ENCODE measurements at places on chromosomes 4 and X.

- peak; percentile 69 for DNase-seq
Observed at GRCh38 chrX:118495958-118496762, 545 bp downstream of the DOCK11 start.

GRCh38 chr4:133982533-133983224 lies 218.9 kb downstream of the PABPC4L start:
- no peak for DNase-seq

- DNase-seq, result no peak
Observed at GRCh38 chr4:147768113-147768512, 36.2 kb downstream of the ARHGAP10 start.

DNA sequence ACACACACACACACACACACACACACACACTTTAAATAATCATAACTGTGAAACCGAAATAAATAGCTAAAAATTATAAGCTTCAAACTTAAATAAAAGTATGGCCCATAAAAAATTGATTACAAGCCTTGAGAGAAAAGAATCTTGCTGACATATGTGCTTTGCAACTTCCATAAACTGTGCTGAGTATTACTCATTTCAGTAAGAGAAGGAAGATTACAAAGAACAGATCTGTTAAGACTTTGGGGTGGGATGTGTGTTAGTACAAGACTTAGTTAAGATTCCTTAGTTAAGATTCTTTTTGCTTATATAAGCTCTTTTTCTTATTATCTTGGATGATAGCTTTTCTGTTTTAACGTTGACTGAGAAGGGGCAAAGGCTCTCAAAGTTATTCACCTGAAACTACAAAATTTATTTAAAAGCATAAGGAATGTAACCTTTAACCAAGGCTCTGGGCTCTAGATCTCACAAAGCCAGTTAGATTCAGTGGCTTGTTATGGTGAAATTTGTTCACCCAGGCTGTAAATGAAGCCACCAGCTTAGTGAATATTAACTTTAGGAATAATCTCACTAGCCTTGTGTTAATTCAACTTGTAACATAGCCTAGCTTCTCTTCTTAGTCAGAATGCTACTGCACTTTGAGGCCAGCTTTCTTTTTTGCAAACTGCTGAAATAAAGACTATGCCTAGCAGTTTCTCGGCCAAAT lies 58.2 kb downstream of the ARSJ start:
- no peak for DNase-seq

- no peak for DNase-seq
Observed at GRCh38 chr4:147790412-147790811, 58.5 kb downstream of the ARHGAP10 start.

- DNase-seq, result no peak
Observed at GRCh38 chrX:38214551-38215531, 5.8 kb downstream of the SRPX start.

DNA sequence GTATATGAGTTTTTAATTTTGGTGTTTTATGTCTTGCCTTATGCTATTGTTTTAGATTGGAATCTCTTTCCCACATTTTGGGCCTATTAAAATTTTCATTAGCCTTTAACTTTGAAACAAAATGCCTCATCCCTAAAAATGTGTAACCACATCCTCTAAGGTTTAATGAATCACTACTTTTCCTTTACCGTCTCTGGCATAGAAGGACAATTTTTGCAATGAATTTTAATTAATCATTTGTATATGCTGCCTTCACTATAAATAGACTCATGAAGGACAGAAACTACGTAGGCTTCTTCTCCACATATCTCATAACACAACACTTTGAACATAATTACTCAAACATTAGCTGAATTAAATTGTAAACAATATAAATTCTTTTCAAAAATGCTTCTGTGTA lies 421.5 kb downstream of the NLGN4X start:
- DNase-seq, result no peak

- DNase-seq, result no peak
Observed at GRCh38 chrX:71991164-71991563, 80.5 kb downstream of the NHSL2 start.

GRCh38 chrX:10120828-10121227 lies 35.9 kb upstream of the CLCN4 start:
- no peak for DNase-seq

DNA sequence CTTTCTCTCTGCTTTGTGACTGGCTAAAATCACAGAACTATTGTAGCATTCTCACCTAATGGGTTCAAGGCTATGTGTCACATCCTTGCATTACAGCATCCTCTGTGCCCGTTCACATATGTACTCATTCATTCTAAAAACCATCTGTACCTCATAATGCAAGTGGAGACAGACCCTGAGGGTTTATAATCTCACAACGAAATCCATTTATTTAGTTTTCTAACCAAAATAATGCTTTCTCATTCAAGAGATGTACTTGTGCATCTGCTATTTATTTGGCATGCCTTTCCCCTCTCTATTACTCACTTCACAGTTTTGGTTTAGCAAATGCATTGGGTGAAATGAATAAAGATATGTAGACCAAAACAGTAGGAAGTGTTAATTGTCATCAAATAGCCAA lies 261.5 kb downstream of the DCHS2 start:
- DNase-seq, result no peak

- DNase-seq, result no peak
Observed at GRCh38 chrX:53246231-53246630, 21.2 kb upstream of the KDM5C start.

DNA sequence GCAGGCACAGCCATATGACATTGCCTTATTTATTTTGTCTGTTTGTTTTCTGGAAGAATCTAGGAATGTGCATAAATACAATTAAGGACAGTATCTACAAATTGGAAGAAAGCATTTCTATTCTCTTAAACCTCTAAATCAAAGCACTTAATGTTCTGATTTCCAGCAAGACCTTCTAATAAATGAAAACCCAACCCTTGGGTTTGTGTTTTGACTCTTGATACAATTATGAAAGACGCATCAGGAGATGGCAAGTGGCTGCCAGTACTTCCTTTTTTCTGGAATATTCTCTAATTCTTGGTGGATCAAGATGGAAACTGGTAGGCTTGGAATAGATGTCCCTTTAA lies 437 bp upstream of the CPE start:
- DNase-seq, result no peak

DNA sequence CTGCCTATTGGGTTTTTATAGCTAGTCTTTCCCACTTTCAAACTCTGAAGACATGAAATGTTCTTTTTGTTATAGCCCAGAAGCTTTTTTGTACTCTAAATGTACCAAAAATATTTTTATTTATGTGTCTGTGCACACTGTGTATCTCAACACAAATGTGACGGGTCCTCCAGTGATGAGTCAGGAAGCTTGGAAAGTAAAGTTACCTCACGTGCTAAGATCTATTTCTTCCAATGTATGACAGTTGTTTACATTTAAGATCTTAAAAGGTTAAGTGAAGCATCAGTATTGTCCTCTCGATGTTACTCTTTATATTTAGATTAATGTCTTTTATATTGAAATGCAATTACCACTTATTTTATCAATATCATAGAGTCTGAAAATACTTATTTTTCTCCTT lies 29.1 kb upstream of the PRSS12 start:
- no peak for DNase-seq

DNA sequence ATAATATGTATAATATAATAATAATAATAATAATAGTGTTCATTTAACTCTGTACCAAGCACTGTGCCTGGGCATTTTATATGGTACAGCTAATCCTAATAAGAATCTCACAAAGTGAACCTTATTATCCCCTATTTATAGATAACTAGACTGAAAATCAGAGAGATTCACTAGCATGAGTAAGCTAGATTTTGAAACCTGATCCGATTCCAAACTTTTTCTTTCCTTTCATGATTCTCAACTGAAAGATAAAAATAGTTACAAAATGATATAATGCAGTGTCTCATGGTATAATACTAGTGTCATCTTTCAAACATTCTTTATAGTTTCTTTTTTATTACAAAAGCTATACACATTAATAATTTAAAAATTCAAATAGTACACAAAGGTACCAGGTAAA lies 55.9 kb upstream of the RNF128 start:
- no peak for DNase-seq

- no peak for DNase-seq
Observed at GRCh38 chr4:153468587-153468986, 2.4 kb downstream of the TMEM131L start.

- DNase-seq, result peak; percentile 9
Observed at GRCh38 chrX:39952989-39953388, 144.8 kb downstream of the BCOR start.

- DNase-seq, result no peak
Observed at GRCh38 chr4:100162027-100162685, 28.1 kb downstream of the DDIT4L start.

- DNase-seq, result peak; percentile 51
Observed at GRCh38 chrX:24395775-24396174, 35.3 kb downstream of the SUPT20HL1 start.

- DNase-seq, result no peak
Observed at GRCh38 chr4:145876531-145877180, 62.0 kb downstream of the ZNF827 start.

DNA sequence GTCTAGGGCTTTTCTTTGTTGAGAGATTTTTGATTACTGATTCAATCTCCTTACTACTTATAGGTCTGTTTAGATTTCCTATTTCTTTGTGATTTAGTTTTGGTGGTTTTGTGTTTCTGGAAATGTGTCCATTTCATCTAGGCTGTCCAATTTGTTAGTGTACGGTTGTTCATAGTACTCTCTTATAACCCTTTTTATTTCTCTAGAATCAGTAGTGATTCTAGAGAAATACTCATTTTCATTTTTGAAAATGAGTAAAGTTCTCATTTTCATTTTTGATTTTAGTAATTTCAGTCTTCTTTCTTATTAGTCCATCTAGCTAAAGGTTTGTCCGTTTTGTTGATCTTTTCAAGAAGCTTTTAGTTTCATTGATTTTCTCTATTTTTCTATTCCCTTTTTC lies 7.5 kb downstream of the IL13RA1 start:
- no peak for DNase-seq

DNA sequence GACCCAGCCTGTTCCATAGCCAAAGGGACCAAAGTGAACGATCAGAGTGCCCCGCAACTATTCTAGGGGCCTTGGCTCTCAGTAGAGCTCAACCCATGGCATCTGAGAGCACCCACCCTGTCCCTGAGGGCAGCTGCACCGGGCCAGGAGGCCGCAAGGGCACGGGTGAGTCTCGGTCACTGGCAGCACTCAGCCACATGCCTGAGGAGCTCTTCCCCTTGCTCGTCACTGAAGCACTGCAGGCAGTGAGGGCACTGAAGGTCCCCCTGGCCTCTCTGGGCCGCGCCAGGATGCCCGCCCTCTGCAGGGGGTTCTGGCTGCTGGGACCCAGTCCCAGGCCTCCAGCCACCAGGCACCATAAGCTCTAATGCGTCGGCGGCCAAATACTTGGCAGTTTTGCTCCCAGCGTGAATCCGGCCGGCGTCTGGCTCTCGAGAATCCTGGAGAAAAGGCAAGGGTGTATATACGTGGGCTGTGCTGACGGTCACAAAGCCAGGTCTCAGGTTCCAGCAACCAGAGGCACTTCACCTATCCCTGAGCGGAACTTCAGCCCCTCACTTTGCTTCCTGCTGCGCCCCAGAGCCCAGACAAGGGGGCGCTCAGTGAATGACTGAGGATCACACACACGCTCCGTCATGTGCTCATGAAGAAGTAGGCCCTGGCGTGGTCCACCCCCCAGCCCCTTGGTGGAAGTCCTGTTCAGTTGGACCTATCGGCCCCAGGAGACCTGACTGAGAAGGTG lies 13.9 kb downstream of the TNIP2 start:
- DNase-seq, result no peak

DNA sequence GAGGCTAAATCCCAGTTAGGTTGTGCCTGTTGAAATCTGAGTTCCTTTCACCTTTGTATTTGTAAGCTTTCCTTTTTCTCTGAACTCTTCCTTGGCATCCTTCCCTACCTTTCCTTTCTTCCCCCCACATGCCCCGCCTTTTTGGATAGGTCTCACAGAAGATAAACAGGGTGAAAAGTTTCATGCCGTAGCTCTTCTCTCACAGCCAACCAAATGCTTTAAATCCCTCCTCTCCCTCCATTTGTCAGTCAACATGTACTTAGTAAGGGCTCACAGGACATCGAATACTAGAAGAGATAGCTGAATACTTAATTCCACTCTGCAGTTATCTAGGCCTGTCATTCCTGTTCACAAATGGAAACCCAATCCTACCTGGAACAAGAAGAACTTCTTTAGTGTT lies 107.1 kb upstream of the BMPR1B start:
- DNase-seq, result no peak

DNA sequence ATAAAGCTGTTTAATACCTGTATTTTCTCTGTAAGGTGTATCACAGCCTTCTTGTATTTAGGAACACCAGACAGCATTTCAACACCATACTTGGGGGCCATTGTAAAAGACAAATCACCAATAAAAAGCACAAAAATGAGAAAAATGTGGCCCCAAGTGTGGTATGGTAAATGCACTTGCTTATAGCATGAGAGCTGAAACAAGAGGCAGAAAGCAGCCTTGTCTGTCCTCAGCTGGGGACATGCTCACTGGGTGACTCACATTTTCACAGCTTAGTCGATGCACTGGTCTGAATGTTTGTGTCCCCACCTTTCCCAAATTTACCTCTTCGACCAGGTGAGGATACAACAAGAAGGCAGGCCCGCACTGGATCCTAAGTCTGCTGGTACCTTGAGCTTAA lies 639.7 kb upstream of the AGA start:
- no peak for DNase-seq

GRCh38 chr4:8383451-8384160 lies 56.9 kb downstream of the ACOX3 start:
- DNase-seq, result no peak

DNA sequence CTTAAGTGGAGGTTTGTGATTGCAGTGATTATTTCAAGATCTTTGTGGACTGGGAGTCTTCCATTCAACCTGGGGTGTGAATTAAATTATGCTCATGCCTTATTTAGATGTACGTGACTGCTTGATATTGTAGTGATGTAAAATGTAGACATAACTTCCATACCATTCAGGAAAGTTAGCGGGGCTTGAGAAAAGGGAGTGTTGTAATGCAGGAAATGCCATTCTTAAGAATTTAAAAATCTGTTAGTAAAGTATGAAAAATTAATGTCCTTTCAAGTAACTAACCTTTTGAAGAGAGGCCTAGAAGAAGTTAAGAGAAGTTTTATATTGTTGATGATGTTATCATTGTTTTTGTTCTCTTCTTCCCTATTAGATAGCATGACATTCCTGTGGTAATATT lies 318.2 kb downstream of the CCSER1 start:
- DNase-seq, result no peak

DNA sequence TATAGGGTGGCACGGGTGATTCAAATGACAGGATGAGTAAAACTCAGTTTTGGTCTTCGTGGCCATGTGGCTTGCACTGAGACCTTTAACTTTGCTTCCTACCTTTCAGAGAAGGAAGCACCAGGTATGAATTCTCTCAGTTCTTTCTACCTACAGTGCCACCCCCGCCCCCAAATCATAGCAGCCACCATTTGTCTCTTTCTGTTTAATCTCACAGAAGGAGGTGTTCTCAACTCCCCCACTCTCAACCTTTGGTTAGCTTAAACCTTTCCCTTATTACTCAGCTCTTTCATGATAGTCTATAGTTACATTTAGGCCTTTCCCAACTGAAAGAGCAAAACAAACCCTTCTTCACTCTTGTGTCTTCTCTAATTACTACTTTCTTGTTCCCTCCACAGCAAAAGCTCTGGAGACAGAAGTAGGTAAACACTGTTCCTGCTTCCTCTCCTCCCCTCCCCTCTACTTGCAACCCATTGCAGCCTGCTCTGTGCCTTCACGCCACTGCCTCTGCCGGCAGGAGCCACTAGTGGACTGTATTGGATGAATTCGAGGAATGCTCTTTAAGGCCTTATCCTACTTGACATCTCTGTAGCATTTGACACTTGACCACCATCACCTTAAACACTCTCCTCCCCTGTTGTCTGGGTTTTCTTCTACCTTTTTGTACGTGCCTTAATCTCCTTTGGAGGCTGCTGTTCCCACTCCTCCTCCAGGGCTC lies 123.7 kb downstream of the AFF1 start:
- DNase-seq, result no peak
